ENCODE measurements at places on chromosomes 6 and 20.

GRCh38 chr6:168837254-168838036, 396.5 kb downstream of the SMOC2 start:
- DNase-seq, result no peak

- DNase-seq, result no peak
Observed at GRCh38 chr6:112286010-112286409, 31.6 kb upstream of the LAMA4 start.

DNA sequence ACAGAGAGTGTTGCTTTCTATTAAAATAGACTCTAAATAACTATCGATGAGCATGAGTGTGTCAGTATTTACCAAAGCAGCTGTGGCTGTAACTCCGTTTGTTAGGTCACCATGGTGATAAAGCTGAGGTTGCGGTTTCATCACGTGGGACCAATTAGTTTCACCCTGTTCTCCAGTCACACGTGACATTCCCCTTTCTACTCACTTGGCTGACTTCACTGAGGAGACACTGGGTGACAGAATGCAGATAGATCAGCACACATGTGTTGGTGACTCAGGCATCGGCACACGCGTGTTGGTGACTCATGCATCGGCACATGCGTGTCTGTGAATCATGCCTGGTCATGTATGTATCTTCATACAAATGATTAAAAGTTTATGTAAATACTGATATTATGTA, 285.4 kb downstream of the THBS2 start:
- peak; percentile 97 for DNase-seq

DNA sequence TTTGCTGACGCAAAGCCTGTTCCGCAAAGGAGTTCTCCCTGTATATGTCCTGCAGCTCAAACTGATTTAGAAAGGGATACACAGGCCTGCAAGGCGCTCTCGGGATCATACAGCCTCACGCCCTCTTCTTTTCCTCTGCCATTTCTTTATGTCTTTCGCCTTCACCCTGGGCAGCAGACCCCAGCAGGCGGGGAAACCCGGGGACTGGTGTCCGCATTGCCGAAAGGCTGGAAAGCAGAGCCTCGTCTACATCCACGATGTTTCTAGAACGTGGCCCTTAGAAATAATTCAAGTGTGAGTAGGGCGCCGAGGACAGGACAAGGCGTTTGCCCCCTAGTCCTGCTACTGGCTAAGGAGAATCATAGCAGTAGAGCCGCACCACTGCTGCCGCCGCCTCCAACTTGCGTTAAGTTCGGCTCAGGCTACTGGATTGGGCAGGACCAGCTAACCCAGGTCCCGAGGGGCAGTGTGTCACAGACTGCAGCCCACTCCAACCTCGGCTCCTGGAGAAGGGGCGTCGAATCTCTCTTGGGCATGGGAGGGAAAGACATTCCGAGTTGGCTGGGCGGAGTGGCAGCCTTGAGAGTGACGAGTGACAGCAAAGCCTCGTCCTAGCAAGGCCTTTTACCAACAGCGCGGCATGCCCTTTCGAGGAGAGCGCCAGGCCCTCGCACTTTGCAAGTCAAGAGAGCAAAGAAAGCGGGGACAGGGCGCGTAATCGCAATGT, 2.6 kb upstream of the TBX18 start:
- DNase-seq, result no peak

DNA sequence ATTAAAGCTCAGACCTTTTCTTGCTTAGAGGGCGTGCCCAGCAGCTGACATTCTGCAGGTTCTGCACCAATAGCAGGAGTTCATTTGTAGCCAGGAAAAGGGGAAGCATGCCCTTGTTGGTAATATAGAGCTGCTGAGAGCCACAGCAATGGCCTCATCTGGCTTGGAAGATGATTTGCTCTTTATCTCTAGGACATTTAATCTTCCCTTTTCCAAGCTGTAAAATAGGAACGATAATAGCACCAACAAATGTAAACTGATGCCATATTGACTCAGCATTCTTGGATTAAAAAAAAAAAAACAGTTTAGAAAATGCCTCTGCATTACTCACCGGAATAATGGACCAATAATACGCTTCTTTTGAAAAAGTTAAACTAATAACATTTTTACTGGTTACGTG, 93.4 kb upstream of the SLC2A12 start:
- no peak for DNase-seq

DNA sequence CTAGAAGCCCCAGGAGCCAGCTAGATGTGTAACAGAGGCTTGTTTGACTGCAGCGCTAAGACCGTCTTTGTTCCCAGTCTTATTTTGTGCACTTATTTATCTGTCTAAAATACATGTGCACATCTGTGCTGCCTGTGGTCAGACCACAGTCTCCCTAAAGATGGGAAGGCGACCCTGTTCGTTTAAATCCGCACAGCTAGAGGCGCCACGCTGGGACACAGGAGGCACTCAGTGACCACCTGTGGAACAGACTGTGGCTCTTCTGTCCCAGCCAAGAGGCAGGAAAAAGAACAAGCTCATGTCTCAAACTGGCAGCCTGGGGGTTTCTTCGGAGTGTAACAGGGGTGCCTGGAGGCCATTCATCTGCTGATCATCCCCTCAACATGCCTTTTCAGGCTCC, 66.8 kb downstream of the CPNE5 start:
- no peak for DNase-seq

- no peak for DNase-seq
Observed at GRCh38 chr20:23120936-23121750, 35.0 kb upstream of the CD93 start.

DNA sequence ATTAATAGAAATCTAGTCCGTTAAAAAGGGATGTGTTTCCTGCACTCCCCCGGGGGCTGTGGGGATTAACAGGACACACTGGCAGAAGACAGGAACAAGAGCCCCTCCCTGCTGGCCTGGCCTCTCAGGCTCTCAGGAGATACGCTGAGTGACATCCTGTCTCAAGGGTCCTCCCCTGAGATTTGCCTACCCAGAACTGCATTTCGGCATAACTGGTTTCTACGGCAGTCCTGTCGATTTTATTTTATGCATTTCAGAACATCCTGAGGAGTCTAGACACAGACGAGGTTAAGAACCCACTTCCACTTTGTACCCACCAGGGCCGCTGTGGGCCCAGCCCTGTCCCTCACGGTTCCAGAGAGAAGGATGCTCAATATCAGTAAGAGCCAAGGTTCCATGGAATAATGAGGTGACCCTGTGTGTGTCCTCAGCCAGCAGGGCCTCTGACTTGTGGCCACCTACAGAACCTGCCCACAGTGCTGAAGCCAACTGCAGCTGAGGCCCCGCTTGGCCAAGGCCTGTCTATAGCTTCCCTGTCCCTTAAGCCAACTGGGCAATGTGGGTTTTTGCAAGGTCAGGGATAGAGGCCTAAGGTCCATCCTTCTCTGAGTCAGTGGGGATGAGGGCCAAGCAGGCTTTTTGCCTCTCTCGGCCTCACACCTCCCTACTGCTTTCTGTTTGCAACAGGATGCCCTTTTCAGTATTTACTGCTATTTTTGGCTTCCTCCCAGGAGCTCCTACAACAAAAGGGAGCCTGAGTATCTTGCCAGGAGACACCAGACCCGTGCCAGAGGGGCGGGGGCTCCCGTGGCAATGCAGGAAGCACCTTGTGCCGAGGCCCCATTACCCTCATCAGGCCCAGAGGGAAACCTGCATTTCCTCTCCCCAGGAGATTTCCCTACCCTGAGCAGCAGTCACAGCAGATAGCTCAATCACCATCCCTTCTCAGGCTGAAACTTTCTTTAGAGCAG, 14.7 kb downstream of the UQCC2 start:
- DNase-seq, result no peak

GRCh38 chr20:45985573-45985972, 13.6 kb upstream of the ZNF335 start:
- no peak for DNase-seq

DNA sequence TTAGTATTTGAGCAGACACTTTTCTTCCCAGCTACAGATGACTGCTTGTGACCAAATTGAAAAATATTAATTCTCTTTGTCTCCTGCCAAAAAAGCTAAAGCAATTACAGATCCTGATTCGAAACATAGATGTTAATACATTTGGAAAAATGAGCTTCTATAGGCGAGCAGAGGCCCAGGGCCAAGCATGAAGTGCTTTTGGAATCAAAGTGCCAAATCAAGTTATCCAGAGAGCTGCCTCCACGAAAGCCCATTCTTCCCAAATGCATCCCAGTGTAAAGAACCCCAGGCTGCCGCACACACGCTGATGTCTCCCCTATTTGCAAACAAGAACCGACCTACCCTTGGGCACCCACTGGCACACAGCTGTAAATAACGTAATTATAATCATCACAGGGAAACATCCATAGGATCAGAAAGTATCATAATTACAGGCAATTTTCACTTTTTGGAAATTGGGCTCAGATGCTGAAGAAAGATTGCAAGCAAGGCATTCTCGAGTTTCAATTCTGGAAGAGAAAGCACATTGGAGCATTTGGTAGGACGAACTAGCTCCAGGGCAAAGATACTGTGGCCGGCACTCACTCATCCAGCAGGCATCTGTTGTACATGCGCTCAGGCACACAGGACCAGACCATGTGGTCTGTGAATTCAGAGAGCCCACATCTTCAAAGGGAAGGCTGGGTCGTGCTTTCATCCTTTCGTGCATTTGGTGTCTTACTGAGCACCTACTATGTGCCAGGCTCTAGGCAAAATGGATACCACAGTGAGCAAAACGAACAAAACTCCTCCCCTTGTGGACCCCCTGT, 45.9 kb downstream of the BMP7 start:
- DNase-seq, result peak; percentile 86
